ENCODE measurements at places on chromosomes 2 and 18. TPM values are rescaled to one million over a fixed set of nuclear protein-coding genes. Genes with fewer than 3 reads are reported as not detected.
A peak's percentile ranks its signal among the peaks of the same experiment; 100 is the strongest.

GRCh38 chr2:7983451-7983850 lies 698.4 kb upstream of the ID2 start:
- peaks cover 2% of the 10 kb centered on the region for H3K36me3 ChIP-seq
- no peak overlapping the region for H3K4me3 ChIP-seq
- no peak overlapping the region for H3K27ac ChIP-seq
- no peak for DNase-seq

The SERPINB3 gene
- not detected for total RNA-seq

GRCh38 chr2:72993147-72993932 lies 76.0 kb downstream of the EMX1 start:
- no peak overlapping the region for H3K27ac ChIP-seq
- H3K27me3 ChIP-seq = no peaks in the 10 kb centered on the region
- H3K4me1 ChIP-seq = no peaks in the 10 kb centered on the region
- no peak for DNase-seq
- H3K36me3 ChIP-seq = peaks cover 5% of the 10 kb centered on the region
- H3K4me3 ChIP-seq = no peak overlapping the region

- no peak for DNase-seq
- no peaks in the 10 kb centered on the region for H3K27me3 ChIP-seq
- H3K4me3 ChIP-seq = no peak overlapping the region
- H3K36me3 ChIP-seq = no peaks in the 10 kb centered on the region
- H3K4me1 ChIP-seq = no peaks in the 10 kb centered on the region
Observed at GRCh38 chr18:60471652-60472051, 99.1 kb upstream of the MC4R start.

DNA sequence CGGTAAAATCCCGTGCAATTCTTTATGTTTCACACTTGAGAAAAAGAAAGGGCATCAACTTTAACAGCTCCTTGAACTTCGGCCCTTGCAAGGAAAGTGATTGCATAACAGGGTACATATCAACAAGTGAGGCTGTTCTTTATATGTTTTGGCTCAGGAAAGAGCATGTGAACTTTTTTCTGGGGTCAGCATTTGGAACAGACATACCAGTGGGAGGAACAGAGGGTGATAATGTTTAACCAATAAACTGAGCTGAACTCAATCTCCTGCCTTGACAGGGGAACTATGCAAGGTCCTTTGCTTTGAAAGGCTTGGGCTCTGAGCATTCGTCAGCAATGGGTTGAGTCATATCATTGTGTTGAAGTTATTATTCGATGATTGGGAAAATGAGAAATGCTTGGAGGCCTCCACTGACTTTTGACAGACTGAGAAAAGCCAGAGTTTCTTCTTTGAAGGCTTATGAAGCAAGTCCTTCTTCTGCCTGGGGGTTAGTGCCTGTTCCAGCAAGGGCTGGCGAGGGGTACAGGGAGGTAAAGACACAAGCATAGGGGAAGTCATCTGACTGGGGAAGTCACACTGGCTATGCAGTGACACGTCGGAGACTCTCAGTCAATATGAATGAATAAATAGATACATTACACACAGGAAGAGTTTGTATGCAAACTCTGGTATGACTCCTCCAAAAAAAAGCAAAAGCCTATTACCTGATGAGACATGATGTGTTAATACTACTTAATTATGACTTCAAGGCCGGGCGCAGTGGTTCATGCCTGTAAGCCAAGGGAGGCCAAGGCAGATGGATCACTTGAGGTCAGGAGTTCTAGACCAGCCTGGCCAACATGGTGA lies 57.2 kb downstream of the CYB5A start:
- peaks cover 15% of the 10 kb centered on the region for H3K4me1 ChIP-seq
- no peaks in the 10 kb centered on the region for H3K36me3 ChIP-seq
- H3K27me3 ChIP-seq = no peaks in the 10 kb centered on the region

DNA sequence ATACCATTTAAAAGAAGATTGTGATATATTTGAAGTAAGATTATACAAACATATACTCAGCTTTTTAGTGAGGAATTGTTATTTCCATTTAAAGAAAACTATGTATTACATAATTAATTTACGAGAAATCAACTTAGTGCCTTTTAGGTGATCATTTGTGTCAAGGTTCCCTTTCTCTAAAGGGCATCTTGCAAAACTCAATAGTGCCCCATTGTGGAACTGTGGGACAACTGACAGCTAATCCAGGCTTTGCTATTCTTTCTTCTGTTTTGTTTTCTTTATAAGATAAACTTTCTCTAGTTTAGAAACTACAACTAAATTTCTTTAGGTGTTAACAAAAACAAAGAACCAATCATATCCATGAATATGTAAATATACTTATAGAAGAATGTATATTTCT lies 24.3 kb upstream of the VIT start:
- peak overlapping the region; percentile 55 for H3K27ac ChIP-seq
- no peaks in the 10 kb centered on the region for H3K36me3 ChIP-seq
- H3K4me1 ChIP-seq = peaks cover 48% of the 10 kb centered on the region
- no peak overlapping the region for H3K4me3 ChIP-seq
- H3K27me3 ChIP-seq = no peaks in the 10 kb centered on the region

GRCh38 chr18:54528942-54529376 lies 62.1 kb upstream of the DYNAP start:
- no peaks in the 10 kb centered on the region for H3K36me3 ChIP-seq
- no peak for DNase-seq
- H3K4me3 ChIP-seq = no peak overlapping the region
- peaks cover 7% of the 10 kb centered on the region for H3K4me1 ChIP-seq
- peaks cover 8% of the 10 kb centered on the region for H3K27me3 ChIP-seq
- no peak overlapping the region for H3K27ac ChIP-seq

DNA sequence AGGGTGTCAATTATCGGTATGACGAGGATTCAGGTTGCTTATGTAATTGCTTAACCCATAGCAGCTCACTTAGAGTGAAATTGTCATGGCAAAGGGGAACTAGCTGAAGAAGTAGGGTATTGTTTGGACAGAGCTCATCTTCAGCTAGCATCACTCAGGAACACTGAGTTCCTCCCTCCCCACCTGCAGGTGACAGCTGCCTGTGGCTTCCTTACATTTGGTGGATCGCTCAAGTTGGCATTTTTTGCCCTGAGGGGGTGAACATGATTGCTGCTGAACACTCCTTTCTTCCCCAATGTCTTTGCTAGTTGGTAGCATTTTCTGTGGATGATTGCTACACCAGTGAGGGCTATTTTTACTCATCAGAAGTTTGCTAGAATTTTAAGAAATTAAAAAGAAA lies 86.7 kb upstream of the THUMPD2 start:
- no peak overlapping the region for H3K27ac ChIP-seq
- no peaks in the 10 kb centered on the region for H3K4me1 ChIP-seq
- H3K36me3 ChIP-seq = no peaks in the 10 kb centered on the region
- DNase-seq = no peak
- peaks cover 8% of the 10 kb centered on the region for H3K27me3 ChIP-seq

- peak overlapping the region; percentile 95 for H3K27ac ChIP-seq
- H3K27me3 ChIP-seq = no peaks in the 10 kb centered on the region
- peaks cover 64% of the 10 kb centered on the region for H3K36me3 ChIP-seq
- no peak overlapping the region for H3K4me3 ChIP-seq
Observed at GRCh38 chr2:36477746-36478145, 120.2 kb downstream of the FEZ2 start.

Data from mesothelial cell of epicardium (in vitro differentiated cells).